ENCODE measurements at places on chromosomes 5 and 9.
A peak's percentile ranks its signal among the peaks of the same experiment; 100 is the strongest.

DNA sequence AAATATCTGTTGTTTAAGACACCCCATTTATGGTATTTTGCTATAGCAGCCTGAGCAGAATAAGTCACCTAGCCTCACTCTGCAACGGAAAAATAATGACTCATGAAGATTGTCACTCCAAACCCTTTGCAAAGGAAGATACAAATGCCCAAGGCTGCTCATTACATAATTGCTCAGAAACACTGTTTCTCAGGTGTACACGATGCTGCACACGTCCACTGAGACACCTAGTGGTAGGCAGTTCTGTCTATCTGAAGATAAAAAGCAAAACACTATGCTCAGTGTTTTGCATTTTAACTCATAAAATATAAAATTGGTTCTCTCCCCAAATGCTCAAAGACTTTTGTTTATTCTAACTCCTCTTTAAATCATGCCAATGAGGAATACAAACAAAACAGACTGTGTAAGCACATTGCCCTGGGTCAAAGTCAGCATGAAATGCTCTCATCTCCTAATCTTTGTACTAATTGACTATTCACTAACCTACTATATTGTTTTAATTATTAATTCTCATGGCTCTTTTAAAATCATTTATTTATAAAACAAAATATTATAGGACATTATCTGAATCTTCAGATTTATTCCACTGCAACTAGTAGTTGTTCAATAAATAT lies 7.7 kb upstream of the TSLP start:
- peak; percentile 19 for DNase-seq

- peak; percentile 74 for DNase-seq
Observed at GRCh38 chr5:963673-964531, 44.7 kb upstream of the NKD2 start.

DNA sequence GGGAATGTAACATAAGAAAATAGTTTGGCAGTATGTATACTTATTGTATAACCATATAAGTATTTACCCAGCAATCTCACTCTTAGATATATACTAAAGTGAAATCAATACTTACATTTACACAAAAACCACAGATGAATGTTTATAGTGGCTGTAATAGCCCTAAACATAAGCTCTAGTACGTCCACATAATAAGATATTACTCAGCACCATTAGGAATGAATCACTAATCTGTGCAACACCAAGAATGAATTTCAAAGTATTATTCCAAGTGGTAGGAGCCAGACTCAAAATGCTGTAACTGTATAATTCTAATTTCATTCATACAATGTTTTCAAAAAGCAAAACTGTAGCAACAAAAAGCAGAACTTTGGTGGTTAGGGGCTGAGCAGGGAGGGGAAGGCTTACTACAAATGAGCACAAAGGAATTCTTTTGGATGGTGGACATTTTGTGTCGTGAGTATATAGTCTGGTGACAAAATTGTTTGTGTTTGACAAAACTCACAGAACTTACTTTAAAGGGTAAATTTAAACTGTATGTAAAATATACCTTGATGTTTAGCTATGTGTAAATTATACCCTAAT lies 11.9 kb upstream of the C5orf46 start:
- DNase-seq, result no peak

- no peak for DNase-seq
Observed at GRCh38 chr9:70581214-70581954, 166.9 kb upstream of the KLF9 start.

- peak; percentile 15 for DNase-seq
Observed at GRCh38 chr9:104780796-104781395, 17.0 kb downstream of the NIPSNAP3B start.

- no peak for DNase-seq
Observed at GRCh38 chr5:103891151-103891550, 328.6 kb upstream of the NUDT12 start.

DNA sequence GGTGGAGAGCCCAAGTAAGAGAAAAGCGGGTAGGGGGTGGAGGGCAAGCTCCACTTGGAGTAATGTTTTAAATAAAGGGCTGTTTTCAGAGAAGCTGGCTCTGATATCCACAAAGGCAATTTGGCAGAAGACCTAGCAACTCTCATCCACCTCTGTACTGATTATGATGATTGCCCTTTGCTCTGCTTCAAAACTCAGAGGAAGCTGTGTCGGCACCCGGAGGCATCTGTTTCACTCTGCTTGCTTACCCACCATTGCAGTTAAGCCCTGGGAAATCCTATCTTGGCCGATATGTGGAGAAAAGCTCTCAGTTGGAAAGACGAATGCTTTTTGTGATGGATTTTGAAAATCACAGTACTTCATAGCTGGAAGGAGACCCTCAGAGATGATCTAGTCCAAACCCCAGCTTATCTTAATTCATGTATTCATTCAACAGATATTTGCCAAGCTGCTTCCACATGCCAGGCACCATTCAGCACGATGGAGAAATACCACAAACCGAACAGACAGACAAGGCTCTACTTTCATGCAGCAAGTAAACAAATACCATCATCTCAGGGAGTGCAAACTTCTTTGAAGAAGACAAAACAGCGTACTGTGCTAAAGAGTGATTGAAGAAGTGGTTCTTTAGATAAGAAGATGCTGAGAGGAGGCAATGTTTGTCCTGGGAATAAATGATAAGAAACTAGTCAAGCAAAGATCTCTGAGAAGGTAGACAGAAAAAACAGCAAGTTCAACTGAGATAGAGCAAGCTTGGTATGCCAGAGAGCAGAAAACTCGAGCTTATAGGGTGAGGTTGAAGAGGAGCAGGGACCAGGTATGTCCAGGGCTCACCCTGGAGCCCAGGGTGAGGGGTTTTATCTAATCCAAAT lies 140.4 kb upstream of the SPDL1 start:
- DNase-seq, result no peak

DNA sequence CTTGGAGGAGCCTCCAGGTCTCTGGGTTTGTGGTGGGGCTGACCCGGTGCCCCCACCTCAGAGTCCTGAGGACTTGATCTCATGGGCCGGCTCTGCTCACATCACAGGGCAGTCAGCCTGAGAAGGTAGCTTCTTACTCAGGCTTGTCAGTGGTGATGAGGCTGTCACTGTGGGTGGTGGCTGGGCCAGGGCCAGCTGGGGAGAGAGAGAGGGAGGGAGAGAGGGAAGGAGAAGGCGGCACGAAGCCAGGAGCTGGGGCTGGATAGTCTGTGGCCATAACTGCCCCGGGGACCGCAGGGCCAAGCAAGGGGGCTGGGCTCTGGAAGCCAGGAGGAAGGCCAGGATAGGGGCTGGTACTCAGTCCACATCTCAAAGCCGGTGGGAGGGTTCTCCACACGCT lies 6.5 kb downstream of the NTNG2 start:
- no peak for DNase-seq

- no peak for DNase-seq
Observed at GRCh38 chr5:34051374-34051980, 8.5 kb upstream of the C1QTNF3 start.

- DNase-seq, result no peak
Observed at GRCh38 chr5:128349044-128349858, 188.8 kb downstream of the FBN2 start.

DNA sequence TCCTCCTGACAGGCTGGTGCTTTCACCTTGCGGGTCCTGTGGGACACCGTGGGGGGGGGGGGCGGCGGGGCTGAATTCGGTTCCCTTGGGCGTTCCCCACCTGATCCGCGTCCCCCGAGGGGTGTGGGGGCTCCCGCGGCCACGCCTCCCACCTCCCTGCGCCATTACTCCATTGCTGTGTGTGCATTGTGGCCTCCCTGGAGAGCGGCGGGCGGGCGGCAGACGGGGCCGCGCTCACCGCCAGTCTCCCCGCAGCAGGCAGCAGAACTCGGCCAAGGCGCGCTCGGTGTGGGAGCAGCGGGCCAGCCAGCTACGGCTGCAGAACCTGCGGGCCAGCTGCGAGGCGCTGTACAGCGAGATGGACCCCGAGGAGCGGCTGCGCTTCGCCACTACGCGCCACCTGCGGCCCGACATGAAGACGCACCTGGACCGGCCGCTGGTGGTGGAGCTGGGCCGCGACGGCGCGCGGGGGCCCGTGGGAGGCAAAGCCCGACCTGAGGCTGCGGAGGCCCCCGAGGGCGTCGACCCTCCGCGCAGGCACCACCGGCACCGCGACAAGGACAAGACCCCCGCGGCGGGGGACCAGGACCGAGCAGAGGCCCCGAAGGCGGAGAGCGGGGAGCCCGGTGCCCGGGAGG lies 145.3 kb downstream of the CACNA1B start:
- DNase-seq, result no peak

GRCh38 chr9:95495961-95496360 lies 20.8 kb downstream of the PTCH1 start:
- no peak for DNase-seq

DNA sequence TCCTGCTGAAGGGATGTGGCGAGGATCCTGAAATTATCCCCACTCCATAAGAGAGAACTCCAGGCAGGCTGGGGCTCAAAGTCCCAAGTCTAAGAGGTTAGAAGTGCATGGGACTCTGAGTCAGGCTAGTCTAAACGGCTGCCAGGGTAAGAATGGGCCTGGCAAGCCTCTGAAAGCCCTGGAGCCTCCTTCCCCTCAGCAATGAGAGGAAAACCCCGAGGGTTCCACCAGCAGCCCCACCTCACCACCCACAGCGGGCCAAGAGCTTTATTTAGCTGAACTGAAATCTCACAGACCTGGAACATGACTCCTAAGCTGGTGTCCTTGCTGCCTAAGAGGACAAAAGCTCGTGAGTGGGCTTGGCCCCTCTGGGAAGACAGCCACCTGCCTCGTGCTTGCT lies 135.5 kb downstream of the SEC61B start:
- DNase-seq, result no peak

- DNase-seq, result no peak
Observed at GRCh38 chr5:173638126-173639040, 21.9 kb upstream of the BOD1 start.

- no peak for DNase-seq
Observed at GRCh38 chr5:173825215-173825865, 62.8 kb upstream of the CPEB4 start.

GRCh38 chr5:112614986-112615385 lies 122.7 kb upstream of the APC start:
- DNase-seq, result no peak

DNA sequence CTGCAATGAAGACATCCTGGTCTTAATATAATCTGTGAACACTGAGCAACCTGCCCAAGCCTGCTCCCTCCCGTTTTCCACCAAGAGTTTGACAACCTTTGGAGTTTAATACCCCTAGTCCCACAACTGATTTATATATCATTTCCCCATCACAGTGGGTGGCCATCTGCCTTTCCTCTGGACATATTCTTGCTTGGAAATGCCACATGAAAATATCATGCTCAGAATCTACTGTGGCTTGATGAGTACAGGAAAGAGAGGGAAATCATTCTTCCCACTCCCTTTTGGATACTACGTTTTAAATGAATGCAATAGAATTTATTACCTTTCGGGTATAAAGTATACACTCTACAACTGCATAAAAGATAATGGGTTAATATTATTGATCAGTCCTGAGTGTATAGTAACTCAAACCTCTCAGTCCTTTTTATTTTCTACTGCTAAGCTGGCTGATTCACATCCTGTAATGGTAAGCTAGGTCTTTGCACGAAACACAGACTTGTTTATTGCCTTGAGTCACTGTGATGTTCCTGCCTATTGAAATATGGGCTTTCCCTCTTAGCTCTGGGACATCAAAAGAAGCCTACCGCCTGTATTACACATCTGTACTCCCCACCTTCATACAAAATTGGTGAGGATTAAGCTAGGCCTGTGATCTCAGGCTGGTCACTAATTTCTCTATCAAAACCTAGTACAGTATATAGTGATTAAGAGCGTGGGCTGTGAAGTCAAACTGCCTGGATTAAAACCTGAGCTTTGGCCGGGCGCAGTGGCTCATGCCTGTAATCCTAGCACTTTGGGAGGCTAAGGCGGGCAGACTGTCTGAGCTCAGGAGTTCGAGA lies 67.6 kb upstream of the NR5A1 start:
- peak; percentile 4 for DNase-seq

- no peak for DNase-seq
Observed at GRCh38 chr9:113503131-113503541, 39.6 kb downstream of the RGS3 start.

GRCh38 chr9:14401911-14402310 lies 88.0 kb upstream of the NFIB start:
- DNase-seq, result no peak

- DNase-seq, result no peak
Observed at GRCh38 chr9:100213730-100214477, 114.9 kb downstream of the INVS start.

DNA sequence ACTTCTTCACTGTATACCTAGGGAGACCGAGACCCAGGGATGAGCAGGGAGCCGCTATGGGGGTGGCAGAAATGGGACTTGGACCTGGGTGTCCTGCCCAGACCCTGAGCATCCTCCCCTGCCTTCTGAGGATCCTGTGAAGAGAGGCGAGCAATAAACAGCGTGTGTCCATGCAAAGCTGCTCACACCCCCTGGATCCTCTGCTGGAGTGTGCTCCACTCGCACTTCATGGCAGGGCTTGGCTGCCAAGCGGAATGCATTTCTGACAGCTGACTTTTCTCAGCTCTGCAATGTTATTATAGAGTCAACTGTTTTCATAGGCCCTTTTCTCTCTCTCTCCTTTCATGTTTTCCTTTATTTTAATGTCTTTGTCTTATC lies 31.0 kb upstream of the ALDH1B1 start:
- DNase-seq, result no peak

DNA sequence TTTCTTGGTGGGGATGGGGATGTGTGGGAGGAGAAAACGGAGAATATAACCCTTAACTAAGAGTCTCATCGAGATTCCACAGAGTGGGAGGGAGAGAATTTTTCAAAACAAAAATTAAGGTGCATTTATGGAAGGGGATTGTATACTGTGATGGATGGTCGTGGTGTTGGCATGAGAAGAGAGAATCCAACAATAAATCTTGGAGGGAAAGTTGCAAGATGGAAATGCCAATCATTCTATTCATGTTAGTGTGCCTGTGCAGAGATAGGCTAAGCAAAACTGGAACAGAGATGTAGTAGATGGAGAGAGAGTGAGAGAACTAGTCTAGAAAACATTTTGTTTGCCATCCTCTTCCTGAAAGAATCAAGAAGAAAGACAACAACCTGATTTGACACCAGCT lies 613.1 kb downstream of the EBF1 start:
- no peak for DNase-seq

DNA sequence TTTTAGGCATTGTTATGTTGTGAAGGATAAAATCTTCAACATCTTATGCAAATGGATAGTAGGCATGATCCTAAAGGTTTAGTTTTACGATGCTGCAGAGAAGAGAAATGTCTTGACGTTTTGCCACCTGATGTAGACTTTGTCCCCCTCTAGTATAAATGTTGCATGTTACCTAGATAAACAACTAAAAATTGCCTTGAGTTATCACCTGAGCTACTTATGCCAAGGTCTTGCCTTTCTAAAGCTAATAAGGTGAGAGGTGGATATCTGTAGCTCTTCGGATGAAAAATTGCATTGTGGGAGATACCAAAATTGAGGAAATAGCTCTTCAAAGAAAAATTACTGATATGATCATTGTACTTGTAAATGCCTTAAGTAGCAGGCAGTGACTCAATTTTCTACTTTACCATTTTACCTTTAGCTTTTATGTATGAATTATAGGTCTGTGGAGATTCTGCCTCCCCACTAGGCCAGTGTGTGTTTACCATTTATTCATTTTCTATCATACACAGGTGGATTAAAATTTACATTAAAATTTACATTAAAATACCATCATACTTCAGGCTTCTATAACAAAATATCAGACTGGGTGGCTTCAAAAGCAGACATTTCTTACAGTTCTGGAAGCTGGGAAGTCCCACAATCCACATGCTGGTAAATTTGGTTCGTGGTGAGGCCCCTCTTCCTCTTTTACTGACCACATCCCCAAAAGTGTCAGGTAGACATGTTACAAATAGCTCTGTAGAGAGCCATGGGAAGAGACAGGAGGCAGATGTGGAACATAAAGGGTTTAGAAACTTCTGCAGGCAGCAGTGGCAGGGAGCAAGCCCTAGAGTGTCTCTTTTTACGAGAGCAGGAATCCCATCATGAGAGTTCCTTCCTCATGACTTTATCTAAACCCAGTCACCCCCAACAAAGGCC lies 100.7 kb upstream of the ERBIN start:
- peak; percentile 28 for DNase-seq

All from activated CD4-positive, alpha-beta T cell treated with anti-CD3 and anti-CD28 coated beads, Interleukin-10, Interleukin-2, amounts not matched to agents 100 ng/mL and 50 ng/mL, durations not matched to agents 16 hours and 8 hours (primary cell).